ENCODE measurements at places on chromosomes 2 and 18.
A peak's percentile ranks its signal among the peaks of the same experiment; 100 is the strongest.

GRCh38 chr2:231713730-231714638 lies 5.7 kb downstream of the PTMA start:
- peak; percentile 88 for DNase-seq

DNA sequence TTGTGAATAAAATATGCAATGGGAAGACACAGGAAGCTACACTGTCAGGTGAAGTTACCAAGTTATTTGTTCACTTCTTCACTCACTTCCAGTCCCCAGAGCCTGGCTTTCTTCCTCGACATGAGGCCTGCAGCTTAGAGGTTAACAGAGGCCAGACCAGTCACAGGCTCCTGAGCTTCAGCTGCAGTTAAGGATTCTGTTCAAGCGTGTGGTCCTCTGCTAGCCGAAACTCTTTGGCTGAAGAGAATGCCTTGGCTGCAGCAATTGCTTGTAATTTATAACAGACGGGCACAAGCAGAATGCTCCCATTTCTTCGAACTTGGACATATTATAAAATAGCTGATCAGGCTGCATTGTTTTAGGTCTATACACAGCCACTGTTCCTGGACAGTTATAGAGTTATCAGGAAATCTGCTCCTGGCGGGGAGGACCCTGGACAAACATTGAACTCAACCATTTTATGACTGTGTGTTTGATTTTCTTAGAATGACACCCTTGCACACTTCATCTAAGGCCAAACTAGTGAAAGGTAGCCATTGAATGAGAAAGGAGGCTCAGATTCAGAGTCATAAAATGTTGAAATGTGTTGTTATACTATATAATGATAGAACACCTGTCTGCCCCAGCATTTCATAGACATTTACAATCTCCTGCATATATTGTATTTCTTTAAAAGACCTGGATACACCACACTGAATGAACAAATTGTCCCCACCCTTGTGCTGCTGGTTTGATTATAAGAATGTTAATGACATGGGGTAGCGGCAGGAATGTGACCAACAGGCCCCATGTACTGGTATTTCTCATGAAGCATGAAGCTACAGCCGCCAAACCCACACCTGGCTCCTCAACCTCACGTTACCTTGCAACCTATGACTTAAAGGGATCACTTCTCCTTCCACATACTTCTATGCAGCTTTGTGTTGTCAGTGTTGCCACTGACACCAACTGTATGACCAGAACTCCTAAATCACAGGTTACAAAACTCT lies 153.6 kb downstream of the TDRD15 start:
- DNase-seq = no peak

- no peak for DNase-seq
These were observed 6.7 kb downstream of the COA5 start for GRCh38 chr2:98601532-98602132.

DNA sequence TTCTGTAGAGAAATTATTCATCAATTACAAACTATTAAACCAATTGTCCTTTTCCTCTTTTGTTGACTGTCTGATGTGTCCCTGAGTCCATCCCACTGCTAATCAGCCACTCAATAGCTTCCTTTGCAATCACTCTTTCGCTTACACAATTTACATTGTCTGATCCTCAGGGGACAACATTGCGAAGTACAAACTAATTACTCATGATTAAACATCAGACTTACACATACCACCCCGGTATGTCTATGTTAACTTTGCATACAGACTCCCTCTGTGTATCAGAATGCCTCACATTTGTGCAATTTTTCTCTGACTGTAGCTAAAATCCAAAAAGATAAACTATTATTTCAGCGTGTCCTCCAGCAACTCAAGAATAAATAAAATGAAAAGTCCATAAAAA lies 264.4 kb upstream of the REV1 start:
- no peak for DNase-seq

- no peak for DNase-seq
These were observed 27.8 kb upstream of the XDH start for GRCh38 chr2:31442376-31442775.
